NCI-H2171 (cell line): ENCODE measurements at places on chromosomes 1 and 21.

- no peak for DNase-seq
Observed at GRCh38 chr1:45026446-45026845, 14.4 kb downstream of the UROD start.

- DNase-seq: no peak
Observed at GRCh38 chr1:155134322-155134721, 1.3 kb upstream of the SLC50A1 start.

- no peak for DNase-seq
Observed at GRCh38 chr1:37478451-37478881, 4.1 kb downstream of the ZC3H12A start.

- DNase-seq: no peak
Observed at GRCh38 chr1:67041841-67042503, 12.0 kb downstream of the SLC35D1 start.

- DNase-seq: no peak
Observed at GRCh38 chr1:165695031-165695430, 3.3 kb downstream of the ALDH9A1 start.
